ENCODE measurements at places on chromosomes 13 and 19. TPM values are rescaled to one million over a fixed set of nuclear protein-coding genes. Genes with fewer than 3 reads are reported as not detected.

Gene SBK2
- polyA plus RNA-seq, result not detected

Gene LILRA1
- polyA plus RNA-seq, result 3.0 TPM

Gene LPAR2
- polyA plus RNA-seq, result 10.5 TPM

Gene CCDC122
- polyA plus RNA-seq, result 16.8 TPM

Gene MYPOP
- 10.1 TPM for polyA plus RNA-seq

Gene RNF17
- not detected for polyA plus RNA-seq

Gene CYSLTR2
- 7.7 TPM for polyA plus RNA-seq

Gene ZNF432
- polyA plus RNA-seq, result 26.5 TPM

Gene ZNF71
- 2.6 TPM for polyA plus RNA-seq

Gene DGKH
- polyA plus RNA-seq, result 0.81 TPM

Gene ZNF134
- 13.6 TPM for polyA plus RNA-seq

Gene ITGBL1
- polyA plus RNA-seq, result 8.3 TPM

Gene RFPL4AL1
- not detected for polyA plus RNA-seq

Gene POU4F1
- polyA plus RNA-seq, result not detected

Gene COX7A1
- polyA plus RNA-seq, result 187 TPM

Gene POU2F2
- 17.2 TPM for polyA plus RNA-seq

Gene NDUFA7
- 140 TPM for polyA plus RNA-seq

Gene PTGIR
- 11.6 TPM for polyA plus RNA-seq

Gene SOX21
- not detected for polyA plus RNA-seq

Gene PSG1
- polyA plus RNA-seq, result not detected

Gene ITM2B
- 1,235 TPM for polyA plus RNA-seq

Gene LPAR6
- polyA plus RNA-seq, result 55.7 TPM

Gene CASP14
- polyA plus RNA-seq, result not detected

Gene OLFM4
- 0.07 TPM for polyA plus RNA-seq

Measured in adrenal gland (tissue), 19 donors.